ENCODE measurements at places on chromosomes 6 and 20. TPM values are rescaled to one million over a fixed set of nuclear protein-coding genes. Genes with fewer than 3 reads are reported as not detected.
A peak's percentile ranks its signal among the peaks of the same experiment; 100 is the strongest.

DNA sequence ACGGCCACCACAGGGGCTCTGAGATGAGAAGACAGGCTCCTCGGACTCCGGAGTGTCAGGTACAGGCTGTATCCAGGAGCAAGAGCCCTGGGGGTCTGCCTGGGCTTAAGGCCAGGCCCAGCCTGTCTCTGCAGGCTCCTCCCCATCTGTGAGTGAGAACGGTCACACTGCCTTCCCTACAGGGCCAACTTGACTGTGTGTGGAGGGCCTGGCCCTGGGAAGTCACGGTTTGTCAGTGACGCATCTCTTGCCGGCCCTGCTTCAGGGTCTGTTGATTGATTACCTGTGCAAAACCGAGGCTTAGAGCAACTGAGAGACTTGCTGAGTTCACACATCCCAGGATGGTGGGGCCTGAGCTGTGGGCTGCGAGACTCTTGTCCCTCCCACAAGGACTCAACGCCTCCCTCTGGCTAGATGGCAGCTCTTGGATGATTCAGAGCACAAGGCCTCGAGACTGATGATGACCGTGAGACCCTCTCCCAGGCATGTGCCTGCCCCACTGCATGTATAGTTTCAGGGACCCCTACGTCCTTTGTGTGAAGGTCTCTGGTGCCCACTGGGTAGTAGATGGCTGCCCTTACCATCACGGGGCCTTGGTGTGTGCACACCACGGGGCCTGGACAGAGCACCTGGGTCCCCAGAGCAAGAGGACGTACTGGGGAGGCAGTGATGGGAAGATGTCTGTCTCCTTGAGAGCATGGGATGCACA, 5.9 kb downstream of the RBM38 start:
- H3K4me3 ChIP-seq = no peak overlapping the region
- DNase-seq = no peak
- no peak overlapping the region for H3K27ac ChIP-seq
- H3K27me3 ChIP-seq = no peaks in the 10 kb centered on the region
- H3K4me1 ChIP-seq = peaks cover 5% of the 10 kb centered on the region

DNA sequence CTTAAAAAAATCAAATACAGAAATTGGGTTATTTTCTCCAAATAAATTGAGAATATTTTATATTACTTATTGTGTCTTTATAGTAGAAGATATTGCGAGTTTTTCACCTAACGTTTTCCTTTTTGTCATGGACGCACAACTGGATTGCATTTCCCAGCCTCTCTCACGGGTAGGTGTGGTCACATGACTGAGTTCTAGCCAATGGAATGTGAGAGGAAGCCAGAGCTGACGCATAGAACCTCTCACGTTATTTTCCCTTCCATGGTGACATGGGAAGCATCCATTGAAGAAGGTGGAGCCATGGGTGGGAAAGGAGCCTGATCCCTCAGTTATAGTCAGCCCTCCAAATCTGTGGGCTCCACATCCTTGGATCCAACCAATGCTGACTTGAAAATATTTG, 155.9 kb upstream of the UST start:
- no peaks in the 10 kb centered on the region for H3K36me3 ChIP-seq
- peak; percentile 38 for DNase-seq
- H3K27ac ChIP-seq = no peak overlapping the region
- H3K27me3 ChIP-seq = no peaks in the 10 kb centered on the region
- no peak overlapping the region for H3K4me3 ChIP-seq

POLR1C gene
- 45.1 TPM for total RNA-seq

LINC00237 gene
- 1.8 TPM for total RNA-seq

TRIM40 gene
- not detected for total RNA-seq

Data from Caco-2 (cell line).